Stimulated activated CD4-positive, alpha-beta T cell treated with anti-CD3 and anti-CD28 coated beads, Interleukin-1b, Interleukin-23, amount 100 ng/mL, for 1 hour (primary cell): ENCODE measurements at places on chromosomes 16 and 17.

DNA sequence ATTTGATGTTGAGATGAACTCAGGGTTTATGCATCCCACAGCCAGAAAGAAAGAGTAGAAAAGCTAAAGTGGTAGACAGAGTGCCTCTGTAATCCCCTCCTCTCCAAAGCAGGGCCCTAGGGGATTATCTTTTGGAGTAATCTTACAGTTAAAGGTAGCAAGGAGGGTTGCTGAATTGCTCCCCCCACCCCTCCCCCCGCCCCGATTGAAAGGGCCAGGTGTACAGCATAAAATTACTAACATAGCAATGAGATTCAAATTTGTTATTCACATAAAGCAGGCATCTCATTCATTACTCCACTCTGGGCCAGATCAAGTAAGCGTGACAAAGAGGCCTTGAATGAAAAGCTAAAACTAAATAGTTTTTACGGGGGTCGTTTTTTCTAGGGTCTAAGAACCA is 72.7 kb downstream of the STH start:
- DNase-seq: no peak

- DNase-seq: no peak
Observed at GRCh38 chr17:40354221-40355122, 10.1 kb downstream of the GJD3 start.

- no peak for DNase-seq
Observed at GRCh38 chr16:56300242-56300623, 108.9 kb downstream of the GNAO1 start.

DNA sequence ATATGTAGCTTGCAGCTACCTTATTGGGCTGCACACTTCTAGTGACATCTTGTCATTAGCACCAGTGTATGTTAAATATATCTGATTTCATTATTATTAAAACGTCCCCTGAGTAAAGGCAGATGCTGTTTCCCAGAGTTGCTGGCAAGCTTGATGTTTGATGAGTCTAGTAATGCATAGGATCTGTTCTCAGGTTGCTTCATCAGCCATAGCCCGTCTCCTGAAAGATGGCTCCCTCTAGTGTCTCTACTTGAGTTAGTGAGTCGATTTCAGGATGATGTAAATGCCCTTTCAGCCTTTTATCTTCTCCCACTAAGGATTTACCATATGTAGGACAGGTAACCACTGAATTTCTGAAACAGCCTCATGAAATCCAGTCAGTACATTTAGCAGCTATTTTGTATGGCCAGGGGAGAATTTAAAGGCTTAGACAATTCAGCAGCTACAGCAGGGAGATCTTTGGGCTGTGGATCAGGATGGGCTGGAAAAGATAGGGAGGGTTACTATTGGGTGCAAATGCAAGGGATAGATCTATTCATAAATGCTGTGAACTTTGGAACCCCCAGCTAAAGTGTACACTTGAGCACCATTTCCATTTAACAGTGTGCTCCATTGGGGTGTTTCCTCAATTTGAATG is 376.3 kb downstream of the CNTNAP4 start:
- DNase-seq: no peak

- no peak for DNase-seq
Observed at GRCh38 chr16:77273815-77274214, 74.6 kb downstream of the SYCE1L start.

- no peak for DNase-seq
Observed at GRCh38 chr17:74641224-74641957, 17.9 kb upstream of the CD300E start.

GRCh38 chr16:28937222-28937876 is 5.6 kb downstream of the CD19 start:
- DNase-seq: no peak

GRCh38 chr17:35743626-35744328 is 9.3 kb downstream of the GAS2L2 start:
- no peak for DNase-seq

GRCh38 chr17:34169496-34169895 is 85.6 kb upstream of the CCL2 start:
- DNase-seq: no peak

DNA sequence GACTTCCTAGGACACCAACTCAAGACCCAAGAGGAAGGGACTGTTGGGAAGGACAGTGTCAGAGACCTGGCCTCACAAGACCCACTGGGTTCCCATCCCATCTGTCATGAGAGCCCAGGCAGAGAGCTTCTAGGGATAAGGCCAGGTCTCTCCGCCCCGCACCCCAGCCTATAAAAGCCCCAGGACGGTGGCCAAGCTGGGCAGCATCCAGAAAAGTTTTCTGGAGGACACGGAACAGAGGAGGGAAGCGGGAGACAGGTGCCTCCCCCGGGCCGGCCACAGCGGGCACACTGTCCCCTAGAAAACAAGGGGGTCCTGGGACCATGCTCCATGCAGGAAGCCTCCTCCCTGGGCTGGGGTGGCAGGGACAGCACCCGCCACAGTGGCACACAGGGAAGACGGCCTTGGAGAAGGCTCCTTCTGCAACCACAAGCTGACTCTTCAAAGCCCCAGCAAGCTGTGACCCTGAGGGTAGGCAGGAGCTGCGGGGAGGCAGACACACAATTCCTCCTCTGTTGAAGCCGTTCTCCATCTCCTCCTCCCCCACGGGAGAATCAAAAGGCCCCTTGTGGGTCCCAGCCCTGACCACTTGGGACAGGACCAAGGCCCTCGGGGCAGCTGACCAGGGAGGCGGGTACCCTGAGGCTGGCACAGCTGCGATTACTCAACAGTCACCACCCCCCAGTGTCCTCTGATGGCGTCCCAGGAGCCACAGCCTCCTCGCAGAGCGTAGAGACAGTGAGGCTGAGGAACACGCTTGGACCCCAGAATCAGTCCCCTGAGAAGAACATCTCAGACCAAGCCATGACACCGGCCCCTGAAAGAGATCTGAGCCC is 26.1 kb downstream of the TRPV3 start:
- DNase-seq: no peak

DNA sequence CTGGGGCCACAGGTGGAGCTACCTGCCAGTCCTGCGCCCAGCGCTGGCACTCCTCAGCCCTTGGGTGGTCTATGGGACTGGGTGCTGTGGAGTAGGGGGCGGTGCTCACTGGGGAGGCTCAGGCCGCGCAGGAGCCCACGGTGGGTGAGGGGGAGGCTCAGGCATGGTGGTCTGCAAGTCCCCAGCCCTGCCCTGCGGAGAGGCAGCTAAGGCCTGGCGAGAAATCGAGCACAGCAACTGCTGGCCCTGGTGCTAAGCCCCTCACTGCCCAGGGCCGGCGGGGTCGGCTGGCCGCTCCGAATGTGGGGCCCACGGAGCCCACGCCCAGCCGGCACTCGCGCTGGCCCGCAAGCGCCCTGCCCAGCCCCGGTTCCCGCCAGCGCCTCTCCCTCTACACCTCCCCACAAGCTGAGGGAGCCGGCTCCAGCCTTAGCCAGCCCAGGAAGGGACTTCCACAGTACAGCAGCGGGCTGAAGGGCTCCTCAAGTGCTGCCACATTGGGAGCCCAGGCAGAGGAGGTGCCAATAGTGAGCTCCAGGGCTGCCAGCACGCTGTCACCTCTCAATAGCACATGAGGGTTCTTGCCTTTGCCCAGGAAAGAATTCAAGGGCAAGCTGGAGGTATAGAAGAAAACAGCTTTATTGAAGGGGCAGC is 11.0 kb upstream of the EEF2KMT start:
- DNase-seq: no peak

DNA sequence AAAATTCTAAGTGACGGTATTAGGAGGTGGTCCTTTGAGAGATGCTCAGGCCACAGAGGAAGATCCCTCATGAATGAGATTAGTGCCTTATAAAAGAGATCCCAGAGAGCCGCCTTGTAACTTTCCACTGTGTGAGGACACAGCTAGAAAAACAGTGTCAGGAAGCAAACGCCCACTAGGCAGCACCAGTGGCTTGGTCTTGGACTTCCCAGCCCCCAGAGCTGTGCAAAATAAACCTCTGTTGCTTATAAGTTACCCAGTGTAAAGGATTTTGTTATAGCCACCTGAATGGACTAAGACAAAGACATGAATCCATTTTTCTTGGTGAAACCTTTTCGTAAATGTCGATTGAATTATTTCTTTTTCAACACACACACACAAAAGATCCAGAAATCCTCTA is 141.0 kb downstream of the CBLN1 start:
- DNase-seq: no peak

DNA sequence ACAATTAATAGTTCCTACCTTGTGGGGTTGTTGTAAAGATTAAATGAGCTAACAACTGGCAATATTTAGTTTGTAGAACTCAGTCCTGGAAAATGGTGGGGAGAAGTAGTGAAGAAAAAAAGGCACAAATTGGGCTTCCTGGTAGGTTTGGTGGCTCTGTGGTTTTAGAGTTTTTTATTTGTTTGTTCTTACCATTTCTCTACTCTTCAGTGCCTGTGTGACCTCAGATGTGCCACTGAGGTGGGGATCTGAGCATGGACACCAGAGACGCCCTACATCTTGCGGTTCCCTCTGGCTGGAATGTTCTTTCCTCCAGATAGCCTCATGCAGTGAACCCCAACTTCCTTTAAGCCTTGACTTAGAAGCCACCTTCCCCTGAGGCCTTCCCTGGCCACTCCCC is 7.7 kb downstream of the ZBTB4 start:
- DNase-seq: no peak

DNA sequence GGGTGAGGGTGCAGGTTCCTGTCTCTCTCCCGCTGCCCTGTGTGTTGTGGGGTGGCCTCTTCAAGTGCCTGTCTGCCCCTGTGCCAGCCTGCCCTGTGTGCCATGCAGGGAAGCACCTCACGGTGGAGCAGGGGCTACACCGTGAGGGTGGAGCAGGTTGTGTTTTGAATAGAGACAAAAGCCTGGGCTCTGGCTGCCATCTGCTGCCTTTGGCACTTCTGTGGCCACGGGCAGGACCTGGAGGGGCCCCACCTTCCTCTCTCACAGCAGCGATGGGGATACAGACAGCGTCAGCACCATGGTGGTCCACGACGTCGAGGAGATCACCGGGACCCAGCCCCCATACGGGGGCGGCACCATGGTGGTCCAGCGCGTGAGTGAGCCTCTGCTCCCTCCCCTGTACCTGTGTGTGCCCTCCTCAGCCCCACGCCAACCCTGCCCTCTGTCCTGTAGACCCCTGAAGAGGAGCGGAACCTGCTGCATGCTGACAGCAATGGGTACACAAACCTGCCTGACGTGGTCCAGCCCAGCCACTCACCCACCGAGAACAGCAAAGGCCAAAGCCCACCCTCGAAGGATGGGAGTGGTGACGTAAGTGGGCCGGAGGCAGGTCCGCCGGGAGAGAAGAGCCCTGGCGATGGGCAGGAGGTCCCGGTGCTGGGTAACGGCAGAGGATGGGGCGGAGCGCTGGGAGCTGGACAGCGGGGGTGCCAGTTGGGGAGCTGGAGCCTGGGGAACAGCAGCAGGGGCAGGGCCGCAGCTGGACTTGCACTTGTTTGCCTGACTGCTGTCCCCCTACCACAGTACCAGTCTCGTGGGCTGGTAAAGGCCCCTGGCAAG is 5.4 kb upstream of the C17orf107 start:
- DNase-seq: no peak

- DNase-seq: no peak
Observed at GRCh38 chr16:2015947-2016208, 3.7 kb upstream of the NPW start.

DNA sequence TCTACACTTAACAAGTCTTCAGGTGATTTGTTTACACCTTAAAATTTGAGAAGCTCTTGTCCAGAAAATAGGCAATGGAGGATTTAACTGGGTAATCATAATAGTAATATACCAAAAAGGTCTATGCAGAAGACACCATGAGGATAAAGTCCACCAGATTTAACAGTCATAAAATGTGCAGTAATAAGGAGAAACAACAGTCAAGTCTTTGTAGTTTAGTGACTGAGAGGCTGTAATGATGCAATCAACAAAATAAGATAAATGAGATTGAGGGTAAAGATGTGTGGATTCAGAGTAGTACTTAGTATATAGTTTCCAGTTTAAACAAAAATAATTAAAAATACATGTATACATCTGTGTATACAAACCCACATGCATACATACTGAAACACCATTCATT is 91.2 kb downstream of the STXBP4 start:
- no peak for DNase-seq

DNA sequence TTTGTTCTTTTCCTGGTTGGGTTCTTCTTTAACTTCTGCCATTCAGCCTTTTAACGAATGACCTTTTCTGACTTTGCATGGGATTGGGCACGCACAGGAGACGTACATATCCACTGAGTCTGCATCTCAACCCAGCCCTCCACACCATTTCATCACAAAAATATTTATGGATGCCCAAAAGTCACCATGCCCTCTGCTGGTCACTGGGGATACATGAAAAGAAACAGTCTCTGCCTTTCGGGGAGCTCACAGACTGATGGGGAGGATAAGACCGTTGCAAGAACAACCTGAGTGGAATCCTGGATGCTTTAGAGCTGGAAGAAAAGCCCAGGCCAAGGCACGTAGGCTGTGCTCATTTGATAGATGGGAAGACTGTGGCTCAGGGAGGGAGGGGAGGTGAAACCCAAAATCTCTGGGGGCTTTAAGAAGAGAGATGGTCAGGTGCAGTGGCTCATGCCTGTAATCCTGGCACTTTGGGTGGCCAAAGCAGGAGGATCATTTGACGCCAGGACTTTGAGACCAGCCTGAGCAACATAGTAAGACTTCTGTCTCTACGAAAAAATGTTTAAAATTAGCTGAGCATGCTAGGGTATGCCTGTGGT is 7.9 kb upstream of the MT2A start:
- DNase-seq: no peak

DNA sequence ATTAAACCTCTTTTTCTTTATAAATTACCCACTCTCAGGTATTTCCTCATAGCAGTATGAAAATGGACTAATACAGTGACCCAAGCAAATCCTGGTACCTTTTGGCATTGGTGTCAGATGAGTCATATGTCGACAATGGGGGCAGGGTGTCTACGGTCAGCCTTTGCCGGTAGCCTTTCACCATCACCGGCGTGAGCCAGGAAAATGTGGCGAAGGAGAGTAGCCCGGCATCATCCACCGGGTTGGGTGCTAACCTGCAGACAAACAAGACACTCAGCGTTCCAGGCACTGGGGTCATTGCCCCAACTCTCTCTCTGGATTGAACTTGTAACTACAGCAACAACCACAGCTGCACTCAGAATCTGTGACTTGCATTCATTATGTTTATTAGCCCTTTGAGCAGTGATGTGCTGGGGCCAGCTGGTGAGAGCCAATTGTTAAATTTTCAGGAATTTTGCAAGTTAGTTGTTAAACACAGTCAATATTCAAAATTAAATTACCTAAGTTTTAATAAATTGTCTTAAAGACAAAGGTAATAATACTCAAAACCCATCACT is 11.9 kb downstream of the ABCC12 start:
- no peak for DNase-seq

GRCh38 chr17:75526555-75527270 is 1.2 kb downstream of the LLGL2 start:
- DNase-seq: no peak

- no peak for DNase-seq
Observed at GRCh38 chr17:77242118-77242851, 101.5 kb downstream of the SEC14L1 start.

DNA sequence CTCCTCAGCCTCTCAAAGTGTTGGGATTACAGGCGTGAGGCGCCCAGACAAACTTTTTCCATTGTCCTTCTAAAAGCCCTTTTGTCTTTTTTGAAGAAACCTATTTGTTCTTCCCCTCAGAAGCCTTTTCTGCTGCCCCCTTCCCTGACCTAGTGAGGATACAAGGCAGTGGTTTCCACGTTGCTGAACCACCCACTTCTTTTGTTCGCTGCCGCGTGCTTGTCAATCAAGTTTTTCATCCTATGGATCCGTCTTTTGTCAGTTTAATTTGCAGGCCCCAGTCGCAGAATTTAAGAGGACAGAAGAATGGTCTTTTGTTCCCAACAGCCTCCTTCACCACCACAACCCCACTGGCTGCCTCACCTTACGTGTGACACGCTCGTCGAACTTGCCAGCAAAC is 20.2 kb upstream of the GNG13 start:
- DNase-seq: no peak

- DNase-seq: no peak
Observed at GRCh38 chr16:67964477-67965131, 3.8 kb downstream of the SLC12A4 start.
